ENCODE measurements at places on chromosomes 4 and X. TPM values are rescaled to one million over a fixed set of nuclear protein-coding genes. Genes with fewer than 3 reads are reported as not detected.
A peak's percentile ranks its signal among the peaks of the same experiment; 100 is the strongest.

GRCh38 chrX:2609431-2610238, 81.5 kb upstream of the CD99 start:
- DNase-seq, result peak; percentile 45

DNA sequence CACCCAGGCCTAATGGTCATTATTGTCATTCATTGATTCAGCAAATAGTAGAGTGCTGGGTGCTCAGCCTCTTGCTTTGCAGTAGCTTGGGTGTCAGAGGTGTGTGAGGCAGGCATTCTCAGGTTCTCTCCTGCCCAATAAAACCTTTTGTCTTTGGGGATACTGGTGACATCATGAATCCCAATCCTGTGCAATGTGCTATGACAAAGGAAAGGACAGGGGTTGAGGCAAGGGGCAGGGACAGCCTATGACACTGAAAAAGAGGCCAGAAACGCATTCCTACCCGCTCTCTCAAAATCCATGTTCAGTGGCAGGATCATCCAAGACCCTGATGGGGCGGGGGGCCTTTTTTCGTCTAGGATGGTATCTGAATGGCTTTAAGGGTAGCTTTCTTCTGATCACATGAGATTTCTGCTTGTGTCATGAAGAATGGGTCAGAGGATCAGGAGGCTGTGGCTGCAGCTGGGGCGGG, 1.5 kb upstream of the FAM193A start:
- DNase-seq, result no peak

GRCh38 chrX:65990702-65991101, 49.2 kb downstream of the VSIG4 start:
- no peak for DNase-seq

GRCh38 chr4:152245680-152246079, 290.2 kb downstream of the FBXW7 start:
- DNase-seq, result no peak

GRCh38 chr4:78748381-78748780, 27.8 kb upstream of the BMP2K start:
- DNase-seq, result no peak

- no peak for DNase-seq
Measured at GRCh38 chr4:101794806-101795205, 4.3 kb downstream of the BANK1 start.

DNA sequence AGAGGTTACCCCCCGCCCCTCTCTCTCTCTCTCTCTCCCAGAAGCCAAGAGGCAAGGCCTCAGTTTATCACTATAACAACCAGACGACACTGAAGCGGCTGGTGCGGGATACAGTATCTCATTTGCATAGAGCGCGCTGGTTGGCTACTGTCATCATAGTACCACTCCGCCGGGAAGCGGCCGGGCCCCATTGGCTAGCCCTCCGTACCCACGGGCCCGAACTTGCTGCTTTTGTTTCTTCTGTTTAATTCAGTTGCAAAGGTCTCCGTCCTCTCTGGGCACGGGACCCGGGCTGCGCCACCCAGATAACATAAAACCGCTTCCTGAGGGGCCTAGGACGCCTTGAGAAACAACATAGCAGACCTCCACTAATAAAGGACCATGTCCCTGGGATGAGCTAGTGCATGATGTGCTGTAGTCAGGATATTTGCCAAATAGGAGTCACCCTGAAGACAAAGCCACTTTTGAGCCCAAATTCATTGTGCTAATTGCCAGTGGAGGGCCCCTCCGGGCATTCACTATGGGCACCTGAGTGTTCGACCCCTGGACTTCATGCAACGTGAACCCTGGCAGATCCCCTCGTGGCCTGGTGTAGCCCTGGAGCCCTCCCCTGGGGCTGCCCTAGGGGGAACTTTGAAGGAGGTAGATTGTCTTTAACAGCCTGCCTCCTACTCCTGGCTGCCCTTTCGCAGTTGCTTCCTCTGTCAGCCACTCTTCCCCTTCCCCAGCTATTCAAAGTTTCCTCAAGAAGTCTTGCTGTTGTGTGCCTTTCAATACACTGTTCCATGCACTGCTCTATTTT, at the start of gene PCYT1B:
TSS of gene PCYT1B (minus strand) at position 91 of the 802 bp plus-strand sequence. CDS start 242 bp downstream, outside the sequence.
- DNase-seq, result peak; percentile 94

DNA sequence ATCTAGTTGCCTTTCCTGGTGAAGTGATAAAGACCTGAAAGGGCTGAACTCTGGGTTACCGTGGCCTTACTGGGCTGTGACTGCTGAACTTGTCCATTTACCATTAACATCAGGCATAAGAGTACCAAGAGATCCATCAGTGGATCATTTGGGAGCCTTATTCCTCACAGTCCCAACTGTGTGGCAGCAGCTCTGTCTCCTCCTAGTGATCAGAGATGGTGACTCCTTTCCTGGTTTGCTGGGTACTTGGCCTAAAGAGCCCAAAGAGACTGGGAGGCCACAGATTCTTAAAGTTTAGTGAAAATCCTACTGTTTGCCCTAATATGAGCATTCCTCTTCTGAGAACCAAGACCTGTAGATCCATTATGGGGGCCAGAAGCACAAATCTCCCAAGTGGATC, 56.3 kb upstream of the ATP6AP2 start:
- no peak for DNase-seq

The PAQR3 gene
- total RNA-seq, result 5.5 TPM

The KCTD8 gene
- total RNA-seq, result 0.09 TPM

Data from muscle of leg (tissue), 16 donors.